ENCODE measurements at places on chromosomes 11 and 22. TPM values are rescaled to one million over a fixed set of nuclear protein-coding genes. Genes with fewer than 3 reads are reported as not detected.

GRCh38 chr11:9802291-9802861 is 138.5 kb downstream of the SWAP70 start:
- no peak for DNase-seq

DNA sequence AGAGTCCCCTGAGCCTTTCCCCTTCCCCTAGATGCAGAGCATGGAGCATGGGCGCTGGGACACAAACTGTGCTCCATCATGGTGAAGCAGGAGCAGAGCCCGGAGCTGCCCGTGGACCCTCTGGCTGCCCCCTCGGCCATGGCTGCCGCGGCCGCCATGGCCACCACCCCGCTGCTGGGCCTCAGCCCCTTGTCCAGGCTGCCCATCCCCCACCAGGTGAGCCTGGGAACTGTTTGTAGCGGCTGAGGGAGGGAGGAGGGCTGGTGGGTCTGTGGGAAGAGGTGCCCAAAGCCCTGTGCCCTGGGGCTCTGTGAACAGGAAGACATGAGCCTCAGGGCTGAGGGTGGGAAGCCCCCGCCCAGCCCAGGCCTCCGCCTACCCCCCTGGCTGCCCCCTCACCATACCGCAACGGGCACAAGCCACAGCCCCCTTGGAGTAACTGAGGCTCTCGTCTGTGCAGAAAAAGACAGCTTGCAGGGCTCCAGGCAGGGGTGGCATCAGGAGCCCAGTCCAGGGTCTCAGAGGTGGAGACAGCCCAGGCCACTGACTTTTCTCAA is 30.4 kb downstream of the CREB3L1 start:
- DNase-seq, result no peak

DNA sequence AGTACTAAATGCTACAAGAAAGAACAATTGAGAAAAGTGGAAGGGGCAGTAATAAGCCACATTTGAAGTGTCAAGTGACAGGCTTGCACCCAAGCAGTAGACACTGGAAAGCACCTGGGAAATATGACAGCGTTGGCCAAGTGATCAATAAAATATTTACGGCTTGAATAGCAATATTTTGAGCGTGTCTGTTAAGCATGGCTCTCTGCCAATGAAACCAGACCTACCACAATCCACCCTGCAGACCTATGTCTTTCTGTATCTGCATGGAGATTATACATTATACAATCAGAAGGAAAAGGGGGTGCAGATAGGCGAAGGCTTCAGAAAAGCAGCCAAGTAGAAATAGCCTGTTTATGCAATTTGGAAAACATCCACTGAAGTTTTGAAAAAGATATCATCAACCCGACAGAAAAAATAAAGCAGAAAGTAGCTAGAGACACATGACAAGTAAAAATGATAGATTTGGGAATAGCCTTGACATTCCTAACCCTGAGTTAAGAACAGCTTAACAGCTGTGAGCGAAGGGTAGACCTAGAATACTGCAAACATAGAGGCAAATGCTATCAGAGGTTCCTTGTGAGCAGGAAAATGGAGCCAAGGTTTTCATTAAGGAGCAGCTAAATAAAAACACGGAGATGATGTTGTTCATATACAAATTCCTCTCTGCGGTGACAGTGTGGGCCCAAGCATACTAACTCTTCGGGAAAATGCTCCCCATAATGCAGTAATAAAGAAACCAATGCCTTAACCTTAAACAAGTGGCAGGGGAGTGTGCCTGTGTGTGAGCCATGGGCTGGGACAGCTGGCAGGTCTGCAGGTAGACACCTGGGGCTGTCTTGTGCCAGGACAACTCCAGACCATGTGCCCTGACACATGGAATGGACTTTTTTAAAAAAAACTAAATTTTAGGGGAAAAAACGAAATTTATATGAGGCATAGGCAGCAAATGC is 71.3 kb downstream of the ETS1 start:
- DNase-seq, result no peak

- peak; percentile 69 for DNase-seq
Measured at GRCh38 chr11:110366291-110366690, 63.5 kb upstream of the FDX1 start.

GRCh38 chr11:91947215-91947820 is 277.3 kb upstream of the FAT3 start:
- DNase-seq, result no peak

The ANKK1 gene
- 0.10 TPM for total RNA-seq

The SLC37A4 gene
- 8.4 TPM for total RNA-seq

GRCh38 chr22:44369293-44369661 is 56.5 kb upstream of the SHISAL1 start:
- no peak for DNase-seq

GRCh38 chr11:45237711-45238315 is 48.3 kb downstream of the SYT13 start:
- no peak for DNase-seq

DNA sequence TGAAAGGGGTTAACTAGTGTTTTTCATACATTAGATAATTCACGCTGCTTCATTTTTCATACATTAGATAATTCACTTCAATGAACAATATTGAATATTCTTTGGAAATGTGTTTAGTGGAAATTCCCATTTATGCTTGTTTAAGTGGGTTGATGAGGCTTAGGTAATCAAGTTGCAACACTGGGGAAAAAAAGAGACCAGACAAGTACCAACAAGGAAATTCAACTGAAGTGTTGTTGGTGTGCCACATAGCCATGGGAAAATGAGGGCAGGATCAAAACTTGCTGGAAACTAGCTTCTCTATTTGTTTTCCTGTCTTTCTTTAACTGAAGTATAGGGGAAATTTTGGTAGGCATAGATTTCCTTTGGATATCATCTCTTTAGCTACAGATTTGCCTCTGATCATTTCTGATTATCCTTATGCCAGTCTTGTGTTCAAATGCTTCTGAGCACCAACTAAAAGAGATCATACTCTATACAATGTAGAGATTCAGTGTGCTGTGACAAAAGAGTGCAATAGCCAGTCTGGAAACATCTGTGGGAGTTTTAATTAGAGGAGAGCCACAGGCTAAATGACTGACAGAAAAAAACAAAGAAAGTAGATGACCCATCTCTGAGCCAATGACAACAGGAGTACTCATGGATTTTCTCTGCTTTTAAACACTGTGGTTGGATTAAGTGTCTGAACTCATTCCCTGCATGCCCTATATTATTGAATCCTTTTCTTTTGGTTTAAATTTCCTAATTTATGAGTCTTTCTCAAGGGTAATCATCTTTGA is 67.6 kb upstream of the CTSC start:
- DNase-seq, result no peak

- DNase-seq, result peak; percentile 66
Measured at GRCh38 chr22:25110846-25111578, 88.6 kb upstream of the CRYBB3 start.

The BSX gene
- total RNA-seq, result not detected

DNA sequence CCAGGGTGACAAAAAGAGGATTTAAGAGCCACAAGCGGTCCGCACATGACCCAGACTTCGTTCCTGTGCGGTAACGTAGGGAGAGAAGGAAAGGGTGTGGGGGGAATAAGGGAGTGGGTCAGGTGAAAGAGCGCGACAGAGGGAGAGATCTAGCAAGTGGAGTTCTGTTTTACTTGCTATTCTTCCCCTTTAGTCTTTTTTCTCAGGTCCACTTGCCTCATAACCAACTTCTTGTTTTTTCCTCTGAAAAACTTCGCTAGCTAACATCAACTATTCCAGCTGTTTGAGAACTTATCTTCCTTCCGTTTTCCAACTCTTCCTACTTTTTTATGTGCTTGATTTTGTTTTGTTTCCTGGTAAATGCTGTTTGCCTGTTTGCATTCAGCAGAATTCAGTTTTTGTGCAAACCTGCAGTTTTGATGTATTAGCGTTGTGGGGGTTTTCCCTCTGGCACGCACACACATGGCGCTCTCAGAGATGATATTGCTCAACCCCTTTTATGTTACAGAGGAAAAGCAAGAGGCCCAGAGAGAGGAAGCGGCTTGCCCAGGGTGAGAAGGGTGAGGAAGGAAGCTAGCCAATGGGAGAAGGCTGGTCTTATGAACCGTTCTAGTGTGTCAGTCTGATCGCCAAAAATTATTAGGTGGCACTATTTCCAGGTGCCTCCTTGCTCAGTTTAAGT is 592 bp upstream of the CTSC start:
- peak; percentile 55 for DNase-seq
